Activated T-helper 17 cell treated with anti-CD3 and anti-CD28 coated beads, Interleukin-2, amount 50 U/mL, for 72 hours (primary cell): ENCODE measurements at places on chromosomes 11 and 22.

DNA sequence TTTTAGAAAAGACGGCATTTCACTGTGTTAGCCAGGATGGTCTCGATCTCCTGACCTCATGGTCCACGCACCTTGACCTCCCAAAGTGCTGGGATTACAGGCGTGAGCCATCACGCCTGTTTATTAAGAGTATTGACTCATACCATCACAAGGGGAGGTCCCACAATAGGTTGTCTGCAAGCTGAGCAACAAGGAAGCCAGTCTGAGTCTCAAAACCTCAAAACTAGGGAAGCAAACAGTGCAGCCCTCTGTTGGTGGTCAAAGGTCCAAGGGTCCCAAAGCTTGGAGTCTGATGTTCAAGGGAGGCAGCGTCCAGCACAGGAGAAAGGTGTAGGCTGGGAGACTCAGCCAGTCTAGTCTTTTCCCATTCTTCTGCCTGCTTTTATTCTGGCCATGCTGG is 32.8 kb upstream of the LDLRAD3 start:
- ATAC-seq = no peak

DNA sequence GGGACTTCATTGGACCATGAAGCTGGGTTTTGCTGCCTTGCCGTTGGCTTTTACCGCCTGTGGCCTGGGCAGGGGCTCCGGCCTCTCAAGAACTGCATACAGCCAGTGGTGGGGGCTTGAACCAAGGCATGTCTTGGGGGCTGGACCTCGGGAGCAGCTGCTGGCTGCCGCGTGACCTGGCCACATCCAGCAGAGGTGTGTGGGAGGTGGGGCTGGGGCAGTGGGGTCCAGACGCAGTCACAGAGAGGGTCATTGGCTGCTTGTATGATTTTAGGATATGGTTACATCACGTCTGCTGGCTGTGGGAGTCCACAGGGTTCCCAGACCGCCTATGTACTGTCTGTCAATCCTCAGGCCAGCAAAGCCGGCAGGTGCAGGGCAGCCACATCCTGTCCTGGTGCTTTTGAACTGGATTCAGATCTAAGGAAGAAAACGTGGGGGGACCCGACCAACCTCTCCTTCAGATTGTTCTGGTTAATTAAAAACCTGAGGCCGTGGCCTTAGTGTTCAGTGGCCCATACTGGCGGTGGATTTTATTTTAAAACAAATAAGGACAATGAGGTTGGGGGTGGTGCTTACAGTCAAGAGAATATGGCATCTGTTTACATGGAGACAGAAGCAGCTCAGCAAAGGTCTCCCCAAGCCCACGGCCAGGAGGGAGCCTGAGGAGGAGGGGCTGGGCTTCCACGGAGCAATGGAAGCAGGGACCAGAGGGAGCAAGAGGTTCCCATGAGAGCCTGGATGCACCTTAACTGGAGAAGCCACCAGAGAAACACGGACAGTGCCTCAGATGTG is 426.0 kb downstream of the TBC1D22A start:
- no peak for ATAC-seq

DNA sequence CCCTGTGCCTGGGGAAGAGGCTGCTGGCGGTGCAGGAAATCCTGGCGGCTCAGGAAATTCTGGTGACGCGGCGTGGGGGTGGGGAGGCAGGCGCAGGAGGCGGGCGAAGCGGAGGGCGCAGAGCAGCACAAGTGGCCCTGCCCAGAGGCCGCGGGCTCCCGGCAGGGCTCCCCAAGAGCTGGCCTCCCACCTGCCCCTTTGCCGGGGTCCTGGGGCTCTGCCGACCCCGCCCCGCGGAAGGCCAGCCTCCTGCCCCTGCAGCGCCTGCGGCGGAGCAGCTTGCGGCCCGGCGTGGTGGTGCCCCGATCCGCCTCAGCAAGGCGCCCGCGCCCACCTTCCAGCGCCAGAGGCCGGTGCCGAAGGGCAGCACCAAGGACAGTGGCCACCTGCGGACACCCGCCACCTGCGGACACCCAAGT is 100.2 kb upstream of the OR4C13 start:
- no peak for ATAC-seq

DNA sequence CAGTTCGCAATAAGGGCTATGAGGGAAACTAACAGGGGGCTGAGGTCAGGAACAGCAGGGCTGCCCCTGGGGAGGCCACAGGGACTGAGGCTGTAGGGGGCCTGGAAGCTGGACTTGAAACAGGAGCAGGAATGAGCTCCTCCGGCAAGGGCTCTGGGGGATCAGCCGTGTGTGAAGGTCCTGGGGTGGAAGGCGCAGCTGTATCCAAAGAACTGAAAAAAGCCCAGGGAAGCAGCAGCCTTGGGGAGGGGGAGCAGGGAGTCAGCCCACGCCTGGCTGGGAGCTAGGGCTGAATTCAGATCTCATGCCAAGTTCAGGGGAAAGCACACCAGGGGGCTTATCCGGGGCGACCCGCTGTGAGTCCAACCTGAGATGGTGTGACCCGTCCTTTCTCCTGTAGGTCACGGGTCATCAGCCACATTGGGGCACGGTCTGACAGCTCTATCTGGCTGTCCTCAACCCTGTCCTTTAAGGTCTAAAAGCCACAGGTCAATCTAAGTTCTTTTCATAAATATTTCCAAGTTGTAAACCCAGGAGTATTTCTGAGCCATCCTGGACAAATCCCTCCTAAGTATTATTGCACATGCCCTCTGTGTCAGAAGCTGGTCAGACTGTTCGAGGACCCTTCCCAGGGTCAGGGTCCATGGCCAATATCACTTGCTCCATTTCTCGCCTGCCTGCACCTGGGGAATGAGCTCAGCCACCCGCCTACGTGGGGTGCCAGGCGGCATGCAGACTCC is 18.0 kb downstream of the TP53AIP1 start:
- no peak for ATAC-seq

DNA sequence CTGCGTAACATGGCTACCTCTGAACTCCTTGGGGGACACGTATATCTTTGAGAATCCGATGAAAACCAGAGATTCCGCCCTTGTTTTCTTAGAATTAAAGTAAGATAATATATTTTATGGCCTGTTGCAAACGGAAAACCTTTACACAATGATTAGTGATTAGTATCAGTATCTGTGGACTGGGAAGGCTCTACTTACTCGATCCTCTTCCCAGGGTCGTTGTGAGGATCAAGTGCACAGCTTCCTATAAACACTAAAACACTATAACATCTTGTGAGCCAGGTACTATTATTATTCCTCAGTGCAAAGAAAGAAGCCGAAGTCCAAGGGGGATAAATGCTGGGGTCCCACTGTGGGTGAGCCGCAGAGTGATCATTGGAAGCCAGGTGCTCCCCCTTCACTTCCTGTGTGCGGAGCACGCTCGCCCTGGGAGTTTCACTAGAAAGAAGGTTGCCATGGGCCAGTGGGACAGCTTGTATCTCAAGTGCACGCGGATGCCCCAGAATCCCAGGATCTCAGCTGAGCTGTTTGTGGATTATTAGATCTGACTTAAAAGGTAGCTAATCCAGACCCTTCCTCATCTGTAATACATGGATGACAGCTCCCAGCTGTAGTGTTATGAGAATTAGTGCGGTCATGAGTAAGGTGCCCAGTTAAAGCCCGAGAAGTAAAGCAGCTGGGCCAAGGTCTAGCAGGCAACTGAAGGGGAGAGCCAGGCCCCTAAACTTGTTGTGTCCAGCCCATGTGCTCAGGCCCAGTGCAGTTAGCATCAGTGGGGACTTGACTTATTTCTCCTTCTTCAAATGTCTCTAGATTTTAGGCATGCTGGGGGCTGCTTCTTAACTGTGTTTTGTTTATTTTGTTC is 839 bp downstream of the CBY1 start:
- peak; percentile 50 for ATAC-seq

- no peak for ATAC-seq
These were observed 64.4 kb downstream of the INSC start for GRCh38 chr11:15179167-15179566.

DNA sequence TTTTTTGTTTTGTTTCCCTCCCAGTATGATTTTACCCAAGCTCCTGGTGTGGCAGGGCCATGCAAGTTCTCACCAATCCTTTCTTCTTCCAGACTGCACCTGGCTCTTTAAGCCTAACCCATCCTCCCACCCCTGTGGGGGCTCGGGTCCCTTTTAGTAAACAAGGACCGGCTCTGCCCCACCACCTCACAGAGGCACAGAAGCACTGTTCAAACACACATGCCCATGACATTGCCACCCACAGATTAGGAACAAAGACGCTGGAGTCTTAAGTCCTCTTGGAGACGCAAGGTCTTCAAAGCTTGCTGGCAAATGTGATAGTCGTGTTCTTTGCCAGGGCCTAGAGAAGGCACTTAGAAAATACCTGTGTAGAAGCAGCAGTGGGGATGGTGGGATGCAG is 18.9 kb downstream of the UQCR10 start:
- no peak for ATAC-seq

DNA sequence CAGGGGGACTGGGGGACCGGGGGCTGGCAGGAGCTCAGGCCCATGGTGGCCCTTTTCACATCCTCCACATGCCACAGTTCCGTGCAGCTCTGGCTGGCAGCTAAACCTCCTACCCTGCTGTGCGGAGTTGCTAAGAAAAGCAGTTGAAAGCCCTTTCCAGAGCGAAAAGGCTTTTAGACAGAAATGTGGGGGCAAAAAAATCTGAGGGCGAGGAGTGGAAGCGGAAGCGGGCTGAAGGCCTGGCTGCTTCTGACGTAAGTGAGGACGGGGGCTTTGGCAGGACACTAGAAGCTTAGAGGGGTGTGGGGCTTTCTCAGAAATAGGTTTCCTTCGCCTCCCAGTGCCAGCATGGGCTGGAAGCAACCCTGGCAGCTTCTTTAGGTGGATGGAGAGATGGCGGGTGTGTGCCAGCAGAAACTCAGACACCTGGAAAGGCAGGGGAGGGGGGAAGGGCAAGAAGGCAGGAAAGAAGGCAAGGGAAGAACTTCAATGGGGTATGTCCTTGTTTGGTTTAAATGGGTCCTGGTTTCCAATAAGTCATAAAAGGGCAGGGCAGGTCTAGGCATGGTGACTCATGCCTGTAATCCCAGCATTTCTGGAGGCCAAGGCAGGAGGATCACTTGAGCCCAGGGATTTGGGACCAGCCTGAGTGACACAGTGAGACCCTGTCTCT is 11.2 kb upstream of the DGKZ start:
- ATAC-seq = no peak

DNA sequence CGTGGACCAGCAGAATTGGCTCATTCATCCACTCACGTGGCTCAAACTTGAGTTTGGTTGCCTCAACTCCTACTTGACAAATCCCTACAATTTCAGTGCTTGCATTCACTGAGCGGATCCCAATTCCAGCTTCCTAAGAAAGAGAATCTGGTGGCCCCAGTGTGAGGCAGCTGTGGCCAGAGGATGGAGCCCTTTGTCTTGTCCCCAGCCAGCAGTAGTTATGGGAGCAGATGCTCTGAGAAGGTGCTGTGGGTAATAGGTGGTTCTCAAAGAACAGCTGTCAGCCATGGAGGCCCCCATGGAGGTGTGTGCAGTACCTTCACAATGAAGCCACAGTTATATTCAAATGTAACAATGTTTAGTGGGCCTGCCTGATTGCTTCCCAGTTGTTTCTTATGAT is 39.3 kb downstream of the KREMEN1 start:
- ATAC-seq = no peak

DNA sequence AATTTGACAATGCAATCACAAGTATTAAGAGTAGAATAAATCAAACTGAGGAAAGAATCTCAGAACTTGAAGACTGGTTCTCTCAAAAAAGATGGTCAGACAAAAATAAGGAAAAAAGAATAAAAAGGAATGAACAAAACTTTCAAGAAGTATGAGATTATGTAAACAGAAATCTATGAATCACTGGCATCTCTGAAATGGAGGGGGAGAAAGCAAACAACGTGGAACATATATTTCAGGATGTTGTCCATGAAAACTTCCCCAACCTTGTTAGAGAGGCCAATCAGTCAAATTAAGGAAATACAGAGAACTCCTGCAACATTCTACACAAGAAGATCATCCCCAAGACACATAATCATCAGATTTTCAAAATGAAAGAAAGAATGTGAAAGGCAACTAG is 235.7 kb downstream of the SBF2 start:
- no peak for ATAC-seq

GRCh38 chr22:46604306-46604690 is 15.9 kb upstream of the GRAMD4 start:
- peak; percentile 100 for ATAC-seq

GRCh38 chr11:44607987-44608386 is 42.5 kb downstream of the CD82 start:
- no peak for ATAC-seq

GRCh38 chr22:29517215-29517908 is 36.2 kb downstream of the THOC5 start:
- ATAC-seq = no peak

DNA sequence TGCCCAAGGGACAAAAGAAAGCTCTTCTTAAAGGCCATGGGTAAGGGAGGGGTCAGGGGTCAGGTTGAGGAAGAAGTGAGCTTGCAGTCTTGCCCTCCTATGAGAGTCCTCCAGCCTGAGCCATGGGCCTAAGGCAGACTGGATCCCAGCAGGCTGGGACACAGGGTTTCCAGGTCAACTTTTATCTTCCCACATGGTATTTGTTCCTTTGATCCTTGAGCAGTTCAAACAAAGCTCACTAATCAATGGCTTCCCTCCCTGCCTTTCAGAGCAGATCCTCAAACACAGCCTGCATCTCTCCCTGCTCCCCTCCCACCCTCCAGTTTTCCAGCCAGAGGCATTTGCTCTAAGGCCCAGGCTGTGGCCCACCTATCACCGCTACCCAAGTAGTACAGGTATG is 589.3 kb downstream of the INSC start:
- ATAC-seq = no peak

DNA sequence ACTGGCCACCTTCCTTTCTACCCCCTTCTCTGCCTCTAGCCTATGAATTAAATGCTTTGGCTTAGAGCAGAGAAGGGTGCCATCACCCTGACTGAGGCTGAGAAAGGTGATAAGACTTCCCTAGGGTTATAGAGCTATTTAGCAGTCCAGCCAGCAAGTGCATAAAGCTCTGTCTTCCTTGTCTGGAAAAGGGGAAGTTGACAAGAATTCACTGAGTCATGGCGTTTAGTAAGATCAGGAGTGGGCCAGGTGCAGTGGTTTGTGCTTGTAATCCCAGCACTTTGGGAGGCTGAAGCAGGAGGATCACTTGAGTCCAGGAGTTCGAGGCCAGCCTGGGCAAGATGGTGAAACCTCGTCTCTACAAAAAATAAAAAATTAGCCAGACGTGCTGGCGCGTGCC is 63.1 kb downstream of the LHFPL7 start:
- ATAC-seq = no peak

DNA sequence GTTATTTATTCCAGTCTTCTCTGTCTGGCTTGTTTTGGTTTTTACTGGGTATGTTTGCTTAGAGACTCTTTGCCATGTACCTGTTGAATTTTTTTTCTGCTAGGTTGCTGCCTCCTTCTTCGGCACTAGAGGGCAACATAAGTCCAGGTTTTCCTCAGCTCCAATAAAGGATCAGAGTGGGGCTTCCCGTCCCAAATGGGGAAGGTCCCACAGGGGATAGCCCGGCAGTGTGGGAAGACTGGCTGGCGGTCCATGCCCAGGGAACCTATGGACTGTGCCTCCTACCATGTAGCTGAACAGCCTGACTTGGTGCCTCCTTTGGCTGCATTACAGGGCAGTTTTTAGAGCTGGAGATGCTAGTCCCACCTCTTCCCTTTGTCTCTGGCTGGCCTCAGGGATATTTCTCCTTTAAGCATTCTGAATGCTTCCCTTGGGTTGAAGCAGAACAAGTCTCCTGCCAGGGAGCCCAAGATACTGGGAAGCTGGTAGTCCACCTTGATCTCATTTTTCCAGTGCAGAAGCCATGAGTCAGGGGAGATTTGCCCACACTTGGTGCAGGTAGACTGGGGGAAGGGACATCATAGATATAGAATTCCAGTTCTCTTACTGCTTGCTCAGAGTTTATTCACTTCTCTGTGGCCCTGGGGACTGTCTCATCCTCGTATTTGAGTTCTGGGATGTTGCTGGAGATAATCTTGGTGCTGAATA is 60.2 kb downstream of the BRD1 start:
- peak; percentile 81 for ATAC-seq

GRCh38 chr11:74966651-74967050 is 17.6 kb downstream of the SPCS2 start:
- ATAC-seq = no peak
